ENCODE measurements at places on chromosomes 3 and 15. TPM values are rescaled to one million over a fixed set of nuclear protein-coding genes. Genes with fewer than 3 reads are reported as not detected.

BLM gene
- 14.9 TPM for total RNA-seq

- peak; percentile 52 for DNase-seq
Observed at GRCh38 chr15:63978511-63979261, 67.6 kb downstream of the DAPK2 start.

DNA sequence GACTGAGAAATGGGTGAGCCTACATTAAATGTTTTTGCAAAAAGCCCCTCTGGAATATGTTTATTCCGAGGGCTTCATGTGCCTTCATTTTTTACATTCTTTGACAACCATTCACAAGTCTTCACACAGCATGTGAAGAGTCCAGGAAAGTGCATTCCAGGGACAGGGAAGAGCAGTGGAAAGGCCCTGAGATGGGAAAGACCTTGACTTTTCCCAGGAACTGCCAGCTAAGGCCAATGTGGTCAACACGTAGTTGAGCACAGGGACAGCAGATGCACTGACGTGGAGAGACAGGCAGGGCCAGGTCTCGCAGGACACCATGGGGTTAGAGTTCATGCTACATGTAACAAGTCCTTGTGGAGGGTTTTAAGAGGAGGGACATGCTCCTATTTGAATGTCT lies 21.7 kb downstream of the SSR3 start:
- no peak for DNase-seq

DNA sequence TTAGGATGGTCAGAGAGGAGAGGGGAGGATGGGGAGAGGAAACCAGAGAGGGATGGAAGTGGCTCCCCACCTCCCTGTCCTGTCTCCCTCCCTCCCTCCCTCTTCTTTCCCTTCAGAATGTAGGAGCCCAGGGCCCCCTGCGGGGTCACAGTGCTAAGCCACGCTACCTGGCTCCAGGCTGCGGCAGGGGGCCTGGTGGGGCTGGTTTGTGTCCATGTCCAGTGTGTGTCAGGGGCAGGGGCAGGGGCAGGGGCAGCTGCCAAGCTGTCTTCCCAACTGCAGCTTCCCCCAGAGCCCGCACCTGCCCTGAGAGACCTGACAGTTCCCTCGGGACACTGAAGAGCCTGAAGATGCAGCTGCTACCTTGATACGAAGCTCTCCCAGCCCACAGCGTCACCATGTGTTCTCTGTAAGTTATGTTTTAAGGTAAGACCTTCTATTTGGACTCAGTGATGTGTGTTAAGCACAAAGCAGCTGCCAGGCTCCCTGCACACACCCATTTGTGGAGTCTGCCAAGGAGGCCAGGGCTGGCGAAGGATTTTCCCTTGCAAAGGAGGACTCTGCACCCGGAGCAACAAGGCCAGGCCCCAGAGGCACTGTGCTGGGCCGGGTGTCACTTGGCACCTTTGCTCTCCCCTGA lies 121.8 kb upstream of the SMAD3 start:
- no peak for DNase-seq

DNA sequence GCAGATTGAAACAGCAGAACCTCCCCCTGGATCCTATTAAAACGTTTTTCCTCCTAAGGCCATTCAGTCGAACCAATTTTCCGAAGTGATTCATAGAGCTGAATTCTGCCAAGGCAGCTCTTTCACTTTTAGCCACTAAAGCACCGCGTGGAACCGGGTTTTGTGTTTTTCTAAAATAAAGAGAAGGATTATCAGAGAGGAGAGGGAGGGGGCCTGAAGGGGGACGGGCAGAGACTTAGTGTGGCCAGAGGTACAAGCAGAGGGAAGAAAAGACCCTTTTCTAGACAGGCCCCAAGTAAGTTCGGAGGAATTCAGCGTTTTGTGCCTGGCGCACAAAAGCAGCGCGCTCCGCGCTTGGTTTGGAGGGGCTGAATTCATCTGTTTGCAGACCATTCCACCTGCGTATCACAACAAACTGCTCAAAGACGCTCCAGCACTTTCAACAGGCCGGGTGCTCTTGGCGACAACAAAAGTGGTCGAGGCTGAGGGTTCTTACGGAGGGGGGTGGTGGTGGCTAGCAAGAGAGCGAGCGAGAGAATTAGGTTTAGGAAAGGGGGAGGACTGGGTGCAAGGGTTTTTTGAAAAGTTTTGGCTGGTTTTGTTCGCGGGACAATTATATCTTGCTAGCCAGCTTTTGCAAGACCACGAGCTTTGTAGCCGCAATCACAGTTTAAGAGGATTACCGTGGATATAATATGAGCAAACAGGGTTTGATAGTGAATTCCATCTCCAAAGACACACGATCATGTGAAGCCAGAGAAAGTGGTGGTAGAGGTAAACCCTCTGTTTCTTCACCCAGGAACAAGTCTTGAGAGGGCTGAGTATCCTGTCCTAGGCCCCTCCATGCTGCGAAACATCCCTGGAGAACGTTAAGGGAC lies 1.2 kb upstream of the FEZF2 start:
- DNase-seq, result no peak

LIPH gene
- total RNA-seq, result 0.13 TPM

TRPC1 gene
- 18.6 TPM for total RNA-seq

MITF gene
- total RNA-seq, result 35.2 TPM

DNA sequence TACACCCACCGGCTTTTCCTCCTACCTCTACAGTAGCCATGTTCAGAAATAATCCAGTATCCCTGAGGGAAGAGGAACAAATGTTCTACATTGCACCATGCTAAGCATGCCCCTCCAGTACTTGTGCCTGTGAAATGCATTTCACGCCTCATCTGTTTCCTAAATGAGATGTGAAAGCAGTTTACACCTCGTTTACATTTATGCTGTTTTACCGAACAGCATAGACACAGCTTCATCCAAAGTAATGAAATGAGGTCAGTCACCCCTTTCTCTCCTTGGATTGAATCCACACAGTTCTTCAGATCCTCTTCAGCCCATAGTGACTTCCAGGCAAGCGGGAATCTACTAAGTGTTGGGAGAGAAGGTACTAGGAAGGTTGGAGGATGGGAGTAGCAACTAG lies 514.3 kb downstream of the PDCD6IP start:
- no peak for DNase-seq

- DNase-seq, result no peak
Observed at GRCh38 chr15:60999771-61000170, 229.3 kb downstream of the RORA start.

ELL3 gene
- total RNA-seq, result 1.6 TPM

ALDH1A2 gene
- total RNA-seq, result 24.4 TPM
